Esophagus mucosa (tissue), 1 donor: ENCODE measurements at places on chromosomes 12 and 14. TPM values are rescaled to one million over a fixed set of nuclear protein-coding genes. Genes with fewer than 3 reads are reported as not detected.

The GNG2 gene
- 1.5 TPM for total RNA-seq

The FAM222A gene
- 5.4 TPM for total RNA-seq

The PALS1 gene
- 21.6 TPM for total RNA-seq

The RNF212B gene
- total RNA-seq = not detected

The ATG101 gene
- 35.2 TPM for total RNA-seq

The IFT43 gene
- total RNA-seq = 21.6 TPM

The ANKRD33 gene
- total RNA-seq = not detected

The SLCO1B1 gene
- 0.08 TPM for total RNA-seq

The IQSEC3 gene
- total RNA-seq = 0.28 TPM

The TSPAN19 gene
- not detected for total RNA-seq

The TAS2R10 gene
- total RNA-seq = 0.16 TPM

The OVCH1 gene
- total RNA-seq = not detected

The ART4 gene
- 0.08 TPM for total RNA-seq

The SLC17A8 gene
- total RNA-seq = not detected

The GPR68 gene
- total RNA-seq = 11.6 TPM

The HHIPL1 gene
- total RNA-seq = 0.28 TPM

The PCED1B gene
- 1.7 TPM for total RNA-seq

The RTL1 gene
- total RNA-seq = not detected

The CMKLR1 gene
- 0.56 TPM for total RNA-seq

The AQP6 gene
- total RNA-seq = not detected

The SLC25A21 gene
- 0.80 TPM for total RNA-seq

The ACOT6 gene
- total RNA-seq = not detected

The VAMP1 gene
- 1.6 TPM for total RNA-seq

The CBLN3 gene
- total RNA-seq = 0.44 TPM

The CMTM5 gene
- total RNA-seq = not detected

The MUCL1 gene
- not detected for total RNA-seq

The RIPK3 gene
- total RNA-seq = 10.5 TPM

The TRPV4 gene
- total RNA-seq = 7.3 TPM

The DAAM1 gene
- 67.4 TPM for total RNA-seq

The HEATR5A gene
- total RNA-seq = 25.8 TPM

The LGR5 gene
- total RNA-seq = not detected

The SOAT2 gene
- not detected for total RNA-seq

The LPAR5 gene
- total RNA-seq = 18.9 TPM

The PEBP1 gene
- total RNA-seq = 142 TPM

The RDH12 gene
- 30.9 TPM for total RNA-seq

The ULK1 gene
- total RNA-seq = 12.8 TPM

The CISTR gene
- total RNA-seq = not detected

The B3GNT4 gene
- total RNA-seq = 2.0 TPM

The DHH gene
- total RNA-seq = 0.12 TPM

The SMIM41 gene
- total RNA-seq = not detected

The OR6C70 gene
- not detected for total RNA-seq

The NUDT14 gene
- total RNA-seq = 14.7 TPM

The PKP2 gene
- 13.7 TPM for total RNA-seq

The NANOG gene
- 0.52 TPM for total RNA-seq

The BHLHE41 gene
- total RNA-seq = 5.8 TPM

The LTBR gene
- 84.2 TPM for total RNA-seq

The GYS2 gene
- 0.68 TPM for total RNA-seq

The ZFHX2 gene
- 0.44 TPM for total RNA-seq

The GLS2 gene
- total RNA-seq = 2.6 TPM

The CLEC9A gene
- total RNA-seq = not detected

The OAS3 gene
- 33.6 TPM for total RNA-seq

The GPRC5A gene
- total RNA-seq = 11.8 TPM

The NTS gene
- 0.16 TPM for total RNA-seq

The IGFBP6 gene
- total RNA-seq = 50.5 TPM
